GM19239 (cell line): ENCODE measurements at places on chromosomes 3 and 15.

DNA sequence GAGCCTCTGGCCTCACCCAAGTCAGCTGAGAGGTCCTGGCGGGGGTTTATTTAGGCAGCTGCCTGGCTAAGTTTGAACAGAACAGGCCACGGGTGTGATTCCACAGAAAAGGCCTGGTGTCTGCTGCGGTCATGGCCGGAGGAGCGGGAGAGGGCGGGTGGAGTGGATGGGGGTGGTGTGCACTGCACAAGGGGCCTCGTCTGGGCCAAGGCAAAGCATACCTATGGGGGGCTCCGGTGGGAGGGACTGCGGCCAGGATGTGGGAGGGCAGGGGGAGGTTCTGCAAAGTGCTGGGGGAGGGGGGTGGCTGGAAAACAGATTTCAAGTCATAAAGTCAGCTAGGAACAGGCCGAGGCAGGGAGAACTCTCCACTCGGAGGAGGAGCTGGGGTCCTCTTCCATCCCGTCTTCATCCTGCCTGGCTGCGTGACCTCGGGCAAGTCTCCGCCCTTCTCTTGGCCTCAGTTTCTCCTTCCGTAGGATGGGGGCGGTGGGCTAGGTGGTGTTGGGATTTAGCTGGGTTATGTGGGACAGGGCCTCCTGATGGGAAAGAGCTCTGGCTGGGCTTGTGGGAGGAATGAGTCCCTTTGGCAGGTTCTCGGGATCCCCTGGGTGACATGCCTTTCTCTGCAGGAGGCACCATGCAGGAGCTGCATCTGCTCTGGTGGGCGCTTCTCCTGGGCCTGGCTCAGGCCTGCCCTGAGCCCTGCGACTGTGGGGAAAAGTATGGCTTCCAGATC is 878 bp downstream of the ISLR start:
- DNase-seq, result no peak

DNA sequence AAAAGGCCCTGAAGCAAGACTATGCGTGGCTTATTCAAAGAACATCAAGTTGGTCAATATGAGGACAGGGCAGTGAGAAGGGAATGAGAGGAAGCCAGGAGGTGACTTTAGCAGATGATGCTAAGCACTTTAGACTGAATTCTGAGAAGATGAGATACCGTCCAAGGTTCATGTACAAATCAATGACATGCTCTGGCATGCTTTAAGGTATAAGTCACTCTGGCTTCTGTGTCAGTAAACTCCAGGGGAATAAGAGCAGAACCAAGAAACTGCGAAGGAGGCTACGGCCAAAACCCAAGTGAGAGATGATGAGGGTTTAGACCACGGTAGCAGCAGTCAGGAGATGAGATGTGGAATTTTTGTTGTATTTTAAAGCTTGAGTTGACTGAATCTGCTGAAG is 8.9 kb upstream of the CCDC50 start:
- no peak for DNase-seq

- DNase-seq, result no peak
These were observed at the start of gene SLC35G2 for GRCh38 chr3:136818769-136819391. Gene SLC35G2 (plus strand): TSS chr3:136819126. CDS start chr3:136854461, 35,335 bp downstream.

DNA sequence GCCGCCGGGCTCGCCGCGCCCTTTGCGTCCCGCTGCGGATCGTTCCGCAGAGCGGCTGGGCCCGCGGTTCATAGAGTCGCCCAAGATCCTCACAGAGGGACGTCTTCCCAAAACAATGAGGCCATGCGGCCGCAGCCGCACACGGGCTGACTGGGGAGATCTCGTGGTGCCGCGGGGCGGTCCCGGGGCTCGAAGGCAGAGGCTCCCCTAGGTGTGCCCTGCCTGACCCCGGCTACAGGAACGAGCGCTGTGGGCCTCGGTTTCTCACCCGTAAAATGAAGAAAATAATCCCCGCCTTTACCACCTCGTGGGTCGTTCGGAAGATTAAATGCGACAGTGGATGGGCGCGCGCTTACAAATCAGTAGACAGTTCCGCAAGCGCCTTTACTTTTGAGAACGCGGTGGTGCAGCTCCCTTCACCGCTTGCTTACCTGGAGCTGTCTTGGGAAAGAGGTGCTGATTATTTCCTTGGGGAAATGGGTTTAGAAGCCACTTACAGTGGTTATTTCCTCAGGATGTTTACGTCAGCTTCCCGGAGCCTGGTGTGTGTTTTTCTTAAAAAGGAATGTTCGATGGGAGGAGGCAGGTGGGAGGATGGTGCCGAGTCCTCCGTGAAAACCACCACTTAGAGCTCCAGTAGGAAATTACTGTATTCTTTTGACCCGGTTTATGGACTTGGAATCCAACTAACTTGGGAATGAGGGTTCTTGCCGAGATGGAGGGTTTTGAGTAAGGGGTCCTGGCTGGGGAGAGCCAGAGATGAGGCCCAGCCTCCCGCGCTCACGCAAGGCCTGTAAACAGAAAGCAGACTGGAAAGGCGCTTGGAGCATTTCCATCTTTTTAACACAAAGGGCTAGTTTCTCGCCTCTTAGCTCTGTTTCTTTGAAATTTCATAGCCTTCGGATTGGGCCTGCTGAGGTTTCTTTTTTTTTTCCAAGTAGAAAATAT is 1.9 kb upstream of the MEX3B start:
- peak; percentile 12 for DNase-seq

- no peak for DNase-seq
These were observed 49.9 kb upstream of the NEDD4 start for GRCh38 chr15:56042982-56043980.

DNA sequence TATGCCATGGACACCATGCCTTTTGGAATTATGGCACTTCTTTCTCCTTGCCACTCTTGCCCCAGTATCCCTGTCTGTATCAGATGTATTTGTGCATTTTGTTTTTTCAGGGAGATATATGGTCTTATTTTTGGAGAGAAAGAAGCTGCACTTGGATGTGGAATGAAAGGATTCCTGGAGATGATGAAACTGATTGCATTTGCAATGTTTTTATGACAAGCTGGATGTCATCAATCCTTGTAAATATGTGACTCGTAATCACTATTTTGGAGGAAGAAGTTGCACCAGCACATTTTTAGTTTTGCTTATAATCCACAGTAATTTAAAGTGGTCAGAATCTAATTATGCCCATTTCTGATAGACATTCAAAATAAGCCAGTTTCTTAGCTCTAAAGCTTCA is 165.0 kb downstream of the NR1D2 start:
- no peak for DNase-seq

DNA sequence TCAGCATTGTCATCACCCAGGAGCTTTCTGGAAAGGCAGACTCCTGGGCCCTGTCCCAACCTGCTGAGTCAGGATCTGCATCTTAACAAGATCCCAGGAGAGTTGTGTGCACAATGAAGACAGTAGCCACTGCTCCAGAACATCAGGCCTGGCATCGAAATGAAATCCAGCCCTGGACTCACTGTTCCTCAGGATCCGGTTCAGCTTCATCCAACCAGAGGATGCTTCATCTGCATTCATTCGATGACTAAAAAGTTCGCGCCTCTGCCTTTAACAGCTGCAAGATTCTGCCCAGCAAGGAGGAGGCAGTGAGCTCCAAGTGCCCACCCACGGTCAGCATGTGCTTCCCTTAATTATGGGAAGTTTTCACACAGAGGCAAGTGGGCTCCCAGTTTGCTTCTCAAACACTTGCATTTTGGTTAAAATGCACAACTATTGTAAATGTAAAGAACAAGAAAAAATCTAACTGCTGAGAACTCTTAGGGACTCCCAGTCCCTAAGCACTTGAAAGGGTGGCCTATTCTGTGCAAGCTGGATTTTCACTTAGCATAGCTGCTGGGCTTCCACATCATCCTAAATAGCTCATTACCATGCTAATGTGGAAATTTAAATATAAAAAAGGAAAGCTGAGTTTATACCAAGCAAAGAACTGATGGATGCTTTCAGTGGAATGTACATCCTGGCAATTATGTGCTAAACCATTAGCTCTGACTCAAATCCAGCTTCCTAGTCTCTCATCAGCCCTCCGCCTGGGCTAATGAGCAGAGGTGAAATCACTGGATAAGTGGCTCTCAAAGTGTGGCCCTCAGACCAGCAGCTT is 25.5 kb upstream of the ESYT3 start:
- no peak for DNase-seq

- DNase-seq, result no peak
These were observed 2.0 kb downstream of the LYSMD2 start for GRCh38 chr15:51735228-51736010.

- DNase-seq, result no peak
These were observed 620.4 kb upstream of the NR2F2 start for GRCh38 chr15:95709959-95710695.

DNA sequence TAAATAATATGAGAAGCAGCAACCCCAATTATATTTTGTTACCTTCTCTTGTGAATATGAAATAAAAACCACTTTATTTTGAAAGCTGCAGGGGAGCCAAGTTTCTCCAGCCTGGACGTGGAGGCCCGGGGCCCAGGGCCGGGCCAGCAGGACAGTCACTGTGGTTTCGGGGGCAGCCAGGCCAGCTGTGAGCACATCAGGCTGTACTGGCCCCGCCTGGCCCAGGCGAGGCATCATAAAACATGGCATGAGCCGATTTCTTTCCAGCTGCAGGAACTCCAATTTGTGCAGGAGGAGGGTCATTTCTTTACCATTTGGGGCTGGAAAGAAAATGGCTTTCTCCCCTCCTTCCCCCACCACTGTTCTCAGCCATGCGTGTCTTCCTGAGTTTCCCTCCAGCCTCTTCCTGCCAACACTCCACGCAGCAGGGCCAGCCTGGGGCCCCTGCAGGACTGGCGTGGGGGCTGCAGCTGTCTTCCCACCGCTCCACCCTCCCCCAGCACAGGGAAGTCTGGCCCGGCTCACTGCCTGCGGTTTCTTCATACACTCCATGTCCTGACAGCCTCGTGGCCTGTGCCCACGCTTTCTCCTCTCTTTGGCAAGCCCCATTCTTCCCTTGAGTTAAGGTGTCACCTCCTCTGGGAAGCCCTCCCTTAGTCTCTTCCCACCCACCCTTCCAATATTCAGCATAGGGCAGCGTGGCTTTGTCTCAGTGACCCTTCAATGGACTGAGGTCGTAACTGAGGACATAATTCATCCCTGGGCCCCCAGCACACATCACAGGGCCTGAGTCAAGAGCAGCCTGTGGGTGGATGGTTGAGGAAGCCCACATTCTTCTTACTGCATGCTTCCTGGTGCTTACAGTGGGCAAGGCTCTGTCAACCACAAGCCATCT is 135.8 kb downstream of the CHSY1 start:
- no peak for DNase-seq

GRCh38 chr3:134941820-134942219 is 146.8 kb downstream of the EPHB1 start:
- DNase-seq, result no peak

DNA sequence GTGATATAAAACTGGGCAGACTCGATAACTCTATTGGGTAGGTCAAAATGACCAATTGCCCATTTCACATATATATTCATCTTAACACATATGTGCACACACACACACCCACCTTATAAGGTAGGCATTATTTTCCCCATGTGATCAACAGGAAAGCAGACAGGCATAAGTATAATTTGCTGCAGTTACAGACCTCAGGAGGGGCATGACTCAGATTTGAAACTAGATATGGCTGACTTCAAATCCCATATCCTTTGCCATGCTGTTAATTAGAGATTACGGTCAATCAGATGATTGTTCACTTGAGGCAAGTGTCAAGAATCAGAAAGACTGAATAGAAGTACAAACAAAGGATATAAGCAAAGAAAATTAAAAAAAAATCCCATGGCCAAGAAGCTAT is 910.6 kb downstream of the NTRK3 start:
- no peak for DNase-seq

- no peak for DNase-seq
These were observed 20.0 kb downstream of the COPS2 start for GRCh38 chr15:49135342-49135857.

GRCh38 chr15:86932456-86932855 is 852.8 kb downstream of the AGBL1 start:
- no peak for DNase-seq

GRCh38 chr3:131329774-131330173 is 51.8 kb upstream of the NUDT16 start:
- DNase-seq, result no peak

DNA sequence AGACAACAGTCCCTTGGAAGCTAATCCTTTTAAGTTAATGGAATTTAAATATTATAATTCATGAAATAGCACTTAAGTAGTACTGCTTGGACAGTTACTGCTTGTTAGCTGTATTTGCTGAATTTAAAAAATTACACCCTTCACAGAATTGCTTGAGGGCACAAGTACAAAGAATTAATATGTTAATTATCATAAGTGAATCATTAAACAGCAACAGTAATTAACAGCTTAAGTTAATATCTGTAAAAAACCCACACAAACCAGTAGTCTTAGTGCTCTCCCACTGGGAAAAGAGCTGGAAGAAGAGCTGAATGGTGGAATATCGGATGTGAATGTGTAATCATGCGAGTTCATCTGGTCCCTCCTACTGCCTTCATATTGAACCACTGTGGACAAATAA is 232.0 kb downstream of the CD47 start:
- DNase-seq, result no peak

GRCh38 chr15:70613271-70613670 is 150.1 kb downstream of the UACA start:
- no peak for DNase-seq

- DNase-seq, result no peak
These were observed 10.7 kb downstream of the AQP9 start for GRCh38 chr15:58148633-58149445.

DNA sequence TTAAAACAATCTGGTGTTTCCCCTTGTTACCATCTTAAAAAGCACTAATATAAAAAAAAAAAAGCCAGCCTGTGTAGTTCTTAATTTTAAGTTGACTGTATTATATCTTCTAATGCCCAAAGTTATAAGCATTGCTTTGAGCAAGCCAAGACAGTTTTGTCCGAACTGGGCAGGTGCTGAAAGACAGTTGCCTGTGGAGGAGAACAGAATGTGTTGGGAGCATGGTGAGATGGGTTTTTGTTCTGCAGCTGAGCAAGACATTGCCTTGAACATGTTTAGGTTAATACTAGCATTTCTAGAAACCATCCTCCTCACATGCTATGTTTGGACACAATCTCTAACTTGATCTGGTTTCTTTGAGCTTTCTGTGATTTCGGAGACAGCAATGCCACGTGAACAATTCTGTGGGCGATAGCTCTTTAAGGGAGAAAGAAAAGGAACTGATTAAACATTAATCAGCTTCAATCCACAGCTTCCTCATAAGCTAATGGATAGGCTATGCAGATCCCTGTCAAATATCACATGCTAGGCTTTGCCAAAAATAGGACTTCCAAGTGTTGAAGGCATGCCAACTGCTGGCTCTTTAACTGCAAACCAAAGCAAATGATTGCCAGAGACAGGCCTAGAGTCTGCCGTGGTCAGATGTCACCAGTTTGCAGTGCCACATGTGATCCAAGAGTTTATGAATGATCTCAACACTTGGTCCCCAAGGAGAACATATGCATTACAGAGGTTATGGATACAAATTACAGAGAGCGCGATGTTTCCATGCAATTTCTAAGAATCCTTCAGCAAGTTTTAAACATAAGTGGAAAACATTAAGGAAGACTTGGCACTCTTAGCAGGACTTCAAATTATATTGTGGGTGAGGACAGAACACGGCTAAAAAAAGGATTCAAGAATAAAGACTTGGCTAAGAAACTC is 428.1 kb downstream of the ROBO2 start:
- DNase-seq, result no peak
